ENCODE measurements at places on chromosomes 4 and X. TPM values are rescaled to one million over a fixed set of nuclear protein-coding genes. Genes with fewer than 3 reads are reported as not detected.

The ADAM29 gene
- not detected for total RNA-seq

The COL4A6 gene
- total RNA-seq, result 0.36 TPM

The LIN54 gene
- total RNA-seq, result 11.5 TPM

The ENPP6 gene
- total RNA-seq, result not detected

The KIAA1210 gene
- 0.12 TPM for total RNA-seq

The NCAPG gene
- total RNA-seq, result 3.6 TPM

The PNMA6F gene
- not detected for total RNA-seq

The GJB1 gene
- not detected for total RNA-seq

The AFF2 gene
- 0.97 TPM for total RNA-seq

The SHOX gene
- not detected for total RNA-seq

The VCX3B gene
- total RNA-seq, result not detected

The PCDH7 gene
- total RNA-seq, result 18.7 TPM

The PPP1R2C gene
- not detected for total RNA-seq

The BST1 gene
- 10.2 TPM for total RNA-seq

The RASSF6 gene
- under 0.01 TPM for total RNA-seq

The STK32B gene
- 17.7 TPM for total RNA-seq

The TCEAL9 gene
- total RNA-seq, result 65.6 TPM

The SPANXA1 gene
- total RNA-seq, result not detected

The UVSSA gene
- total RNA-seq, result 36.3 TPM

The CORIN gene
- 6.8 TPM for total RNA-seq

The IGFBP7 gene
- 293 TPM for total RNA-seq

The ADH7 gene
- 2.1 TPM for total RNA-seq

The MAP7D2 gene
- 0.16 TPM for total RNA-seq

The CYTL1 gene
- total RNA-seq, result not detected

The LDB2 gene
- 16.6 TPM for total RNA-seq

The DIPK2B gene
- not detected for total RNA-seq

The PNCK gene
- total RNA-seq, result 0.65 TPM

The ERCC6L gene
- 0.32 TPM for total RNA-seq

The NXF2B gene
- not detected for total RNA-seq

The GUCY1A1 gene
- 0.49 TPM for total RNA-seq

The MTTP gene
- not detected for total RNA-seq

The YY2 gene
- 1.6 TPM for total RNA-seq

The CNOT6L gene
- total RNA-seq, result 15.6 TPM

The TNIP3 gene
- 1.6 TPM for total RNA-seq

The TMSB15B gene
- total RNA-seq, result 2.4 TPM

The GPR173 gene
- total RNA-seq, result 4.4 TPM

The NWD2 gene
- total RNA-seq, result not detected

The NPY2R gene
- total RNA-seq, result not detected

The FBXW7 gene
- total RNA-seq, result 73.6 TPM
